Suppressor macrophage treated with lipopolysaccharide for 4 hours (primary cell): ENCODE measurements at places on chromosomes 4 and X.
A peak's percentile ranks its signal among the peaks of the same experiment; 100 is the strongest.

- no peak for DNase-seq
Observed at GRCh38 chrX:149280011-149280410, 225.1 kb downstream of the IDS start.

- DNase-seq, result peak; percentile 3
Observed at GRCh38 chr4:152927737-152928136, 8.4 kb upstream of the FHDC1 start.

DNA sequence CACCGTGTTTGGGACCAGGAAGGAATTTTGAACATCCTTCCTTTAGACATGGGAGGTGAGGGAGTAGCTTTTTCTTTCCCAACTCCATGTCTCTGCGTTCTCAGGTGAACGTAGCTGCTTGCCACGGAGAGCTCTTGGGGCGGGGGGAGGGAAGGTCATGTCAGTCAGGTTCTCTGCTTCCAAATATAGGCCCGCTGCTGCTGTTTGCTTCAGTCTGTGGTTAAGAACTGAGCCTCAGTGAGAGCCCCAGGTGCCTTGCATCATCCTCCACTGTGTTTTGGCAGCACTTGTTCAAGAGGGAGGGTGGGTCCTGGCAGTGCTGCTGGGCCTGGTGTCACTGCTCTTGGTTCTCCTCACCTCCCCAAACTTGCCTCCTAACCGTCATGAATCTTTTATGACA, 46.5 kb downstream of the HADH start:
- DNase-seq, result no peak

- no peak for DNase-seq
Observed at GRCh38 chr4:83308672-83309071, 24.1 kb upstream of the COQ2 start.

DNA sequence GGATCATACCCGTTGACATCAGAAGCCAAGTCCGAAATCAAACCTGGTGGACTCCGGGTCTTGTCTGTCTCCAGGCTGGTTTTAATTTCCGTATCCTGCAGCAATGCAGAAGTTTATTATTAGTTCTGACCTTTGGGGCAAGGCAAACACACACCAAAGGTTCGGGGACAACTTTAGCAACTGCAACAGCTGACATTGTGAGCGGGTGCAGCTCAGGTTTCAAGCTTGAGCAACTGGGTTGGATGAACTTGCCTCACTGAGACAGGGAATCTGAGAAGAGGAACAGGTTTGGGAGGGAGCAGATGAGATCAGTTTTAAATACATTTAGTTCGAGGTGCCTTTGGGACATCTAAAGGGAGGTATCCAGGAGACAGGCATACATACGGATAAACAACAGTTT, 110.7 kb downstream of the GNL3L start:
- peak; percentile 0 for DNase-seq

GRCh38 chr4:113822555-113823290, 61.2 kb upstream of the CAMK2D start:
- peak; percentile 66 for DNase-seq

DNA sequence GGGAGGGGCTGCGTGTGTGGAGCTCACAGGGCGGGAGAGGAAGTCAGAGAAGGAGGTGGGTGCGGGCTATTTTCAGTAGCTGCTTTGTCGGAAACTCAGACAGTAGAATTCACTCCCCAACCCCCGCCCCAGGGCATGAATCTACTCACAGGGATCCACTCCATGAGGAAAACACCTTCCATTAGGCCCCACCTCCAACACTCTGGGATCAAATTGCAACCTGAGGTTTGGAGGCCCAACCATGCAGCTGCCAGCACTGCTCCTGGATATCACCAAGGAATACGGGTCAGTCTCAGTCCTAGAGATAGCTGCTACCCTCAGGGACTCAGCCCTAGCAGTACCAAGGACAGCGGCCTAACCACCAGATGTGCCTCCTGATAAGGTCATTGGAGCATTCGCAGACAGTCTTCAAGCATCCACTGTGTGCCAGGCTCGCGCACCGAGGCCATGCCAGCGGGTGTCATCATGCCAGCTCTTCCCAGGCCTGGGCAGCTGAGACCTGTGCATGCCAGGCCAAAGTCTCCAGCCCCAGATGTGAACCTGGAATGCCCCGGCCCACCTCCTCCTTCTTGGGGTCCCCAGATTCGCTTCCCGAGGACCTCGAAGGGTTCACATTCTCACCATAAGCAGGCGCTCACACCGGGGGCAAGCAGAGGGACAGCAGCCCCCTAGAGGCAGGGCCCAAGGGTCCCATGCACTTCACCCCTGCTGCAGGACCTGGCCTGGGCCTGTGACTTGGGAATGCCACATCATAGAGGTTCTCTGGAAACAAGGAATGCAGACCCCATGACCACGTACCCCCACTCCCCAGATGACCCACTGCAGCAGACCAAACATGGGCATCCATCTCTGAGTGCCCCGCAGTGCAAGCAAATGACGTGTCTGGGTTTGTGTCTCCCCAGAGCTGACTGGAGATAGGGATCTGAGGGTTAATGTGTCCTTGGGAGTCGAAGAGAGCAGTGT, 102.3 kb downstream of the ADRA2C start:
- no peak for DNase-seq

DNA sequence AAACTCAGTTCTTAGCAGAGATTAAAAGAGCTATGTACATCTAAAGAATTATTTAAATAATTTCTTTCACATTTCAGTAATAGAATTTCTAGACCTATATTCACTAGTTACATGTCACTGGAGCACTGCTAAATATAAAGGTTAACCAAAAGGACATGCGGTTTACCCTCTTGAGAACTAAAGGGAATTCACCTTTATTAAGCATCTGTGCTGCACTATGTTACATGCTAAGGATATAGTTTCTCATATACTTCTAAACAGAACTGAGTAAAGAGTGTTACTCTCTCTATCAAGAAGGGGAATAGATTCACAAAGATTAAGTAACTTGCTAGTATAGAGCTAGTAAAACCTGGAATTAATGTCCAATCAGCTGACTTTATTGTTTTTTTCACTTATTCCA, 7.6 kb downstream of the SPIN3 start:
- no peak for DNase-seq

DNA sequence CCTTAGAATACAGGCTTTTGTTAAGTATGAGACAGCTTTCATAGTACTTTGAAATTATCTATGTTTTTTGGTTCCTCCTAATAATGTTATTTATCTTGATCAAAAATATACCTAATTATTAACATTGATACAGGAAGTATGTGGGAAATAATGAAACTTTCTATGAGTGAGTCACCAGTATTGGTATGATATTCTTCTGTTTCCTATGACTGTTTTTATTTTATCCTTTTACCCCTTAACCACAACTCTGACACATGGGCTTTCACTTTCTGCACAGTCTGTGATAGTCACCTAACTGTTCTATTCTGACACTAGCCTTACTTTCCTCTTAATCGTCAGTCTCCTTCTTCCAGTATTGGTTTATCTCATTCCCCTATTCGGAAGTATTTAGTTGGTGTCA, 4.7 kb downstream of the THAP9 start:
- peak; percentile 64 for DNase-seq

GRCh38 chr4:108959491-108959890, 196.6 kb upstream of the ETNPPL start:
- no peak for DNase-seq

- peak; percentile 79 for DNase-seq
Observed at GRCh38 chrX:3699821-3700381, 13.5 kb downstream of the PRKX start.

- no peak for DNase-seq
Observed at GRCh38 chr4:178233906-178234305, 791.7 kb upstream of the AGA start.

GRCh38 chrX:47561659-47562151, 700 bp downstream of the ARAF start:
- DNase-seq, result no peak

GRCh38 chr4:154126276-154126675, 337.4 kb upstream of the SFRP2 start:
- DNase-seq, result no peak

DNA sequence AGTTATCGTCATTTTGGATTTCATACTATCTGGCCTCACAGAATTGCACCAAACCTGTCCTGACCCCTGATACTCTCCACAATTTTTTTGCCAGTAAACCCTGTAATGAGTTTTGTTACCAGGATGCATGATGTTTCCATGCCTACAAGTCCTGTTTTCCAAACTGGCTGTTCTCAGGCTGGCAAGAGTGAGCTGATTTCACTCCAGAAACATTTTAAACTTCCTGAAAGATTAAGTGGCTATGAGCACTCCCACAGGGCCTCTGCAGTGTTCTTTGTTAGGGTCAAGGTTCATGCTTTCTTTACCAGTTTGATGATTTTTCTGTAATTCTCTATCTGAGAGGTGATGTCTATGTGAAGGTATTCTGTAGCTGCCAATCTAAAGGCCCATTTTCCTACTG, 31.7 kb upstream of the PDLIM3 start:
- no peak for DNase-seq

- DNase-seq, result no peak
Observed at GRCh38 chrX:151912780-151913179, at the start of gene MAGEA4. Gene MAGEA4, plus strand, starts transcription at chrX:151912889. Its CDS starts 10,776 bp downstream, at chrX:151923665.

GRCh38 chr4:7503559-7504249, 69.0 kb upstream of the PSAPL1 start:
- no peak for DNase-seq

DNA sequence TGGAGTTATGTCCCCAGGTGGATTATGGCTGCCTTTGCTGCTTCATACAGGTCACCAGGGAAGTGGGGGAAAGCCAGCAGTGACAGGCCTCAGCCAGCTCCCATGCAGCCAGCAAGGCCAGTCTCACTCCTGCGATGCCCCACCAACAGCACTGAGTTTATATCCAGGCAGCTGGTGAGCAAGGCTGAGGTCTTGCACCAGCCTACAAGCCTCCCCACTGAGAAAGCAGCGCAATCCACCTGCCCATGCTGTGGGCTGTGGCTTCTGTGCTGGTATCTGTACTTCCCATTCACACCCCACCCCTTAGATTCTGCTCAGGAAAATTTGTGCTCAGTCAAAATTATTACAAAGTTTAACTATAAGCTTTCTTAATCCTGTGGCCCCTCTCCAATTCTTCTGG, 153.5 kb downstream of the HHIP start:
- DNase-seq, result no peak

DNA sequence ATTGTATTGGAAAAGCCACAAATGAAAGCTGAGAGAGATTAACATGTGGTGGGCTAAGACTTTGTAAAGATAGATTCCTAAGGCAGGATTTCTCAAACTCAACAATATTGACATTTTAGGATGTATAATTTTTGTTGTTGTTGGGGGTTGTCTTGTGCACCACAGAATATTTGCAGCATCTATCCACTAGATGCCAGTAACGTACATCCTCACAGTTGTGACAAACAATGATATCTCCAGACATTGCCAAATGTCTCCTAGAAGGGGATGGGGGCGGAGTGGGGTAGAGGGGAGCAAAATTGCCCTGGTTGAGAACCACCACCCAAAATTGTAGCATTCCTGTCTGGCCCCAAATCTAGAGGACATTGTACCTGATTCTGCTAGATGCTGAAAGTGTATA, 14.7 kb upstream of the CBR4 start:
- DNase-seq, result peak; percentile 32

DNA sequence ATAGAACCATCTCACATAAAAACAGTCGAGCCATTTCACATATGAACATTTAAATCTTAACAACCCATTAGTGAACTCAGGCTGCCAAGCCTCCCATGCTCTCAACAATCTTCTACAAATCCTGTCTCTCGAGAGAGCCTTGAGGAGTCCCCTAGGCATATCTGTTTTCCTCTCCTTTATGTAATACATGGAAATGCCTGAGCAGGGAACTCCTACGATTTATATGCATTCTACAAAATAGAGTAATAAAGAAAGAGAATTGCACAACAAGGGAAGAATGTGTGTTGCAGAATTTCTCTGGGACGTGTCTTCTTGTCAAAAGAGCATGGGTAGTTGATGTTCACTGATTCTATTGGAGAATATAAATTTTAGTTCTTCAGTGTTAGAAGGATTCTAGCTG, 101.8 kb upstream of the VCX2 start:
- no peak for DNase-seq

GRCh38 chr4:151458148-151458547, 49.2 kb downstream of the FHIP1A start:
- DNase-seq, result no peak

DNA sequence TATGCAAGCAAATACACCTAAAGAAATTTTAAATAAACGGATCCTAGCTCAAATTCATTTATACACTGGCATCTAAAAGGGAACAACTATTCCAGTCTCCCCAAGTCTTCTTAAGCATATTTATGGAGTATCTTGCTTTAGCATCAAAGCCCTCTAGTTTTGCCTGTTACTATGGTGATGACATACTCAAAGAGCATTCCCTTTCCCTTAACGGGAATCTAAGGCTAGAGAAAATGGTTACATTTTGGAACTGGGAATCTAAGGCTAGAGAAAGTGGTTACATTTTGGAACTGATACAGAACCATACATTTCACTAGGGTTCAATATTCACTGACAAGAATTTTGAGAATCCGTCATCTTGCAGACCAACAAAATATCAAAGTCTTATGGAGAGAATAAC, 271.2 kb downstream of the CHIC1 start:
- DNase-seq, result no peak

DNA sequence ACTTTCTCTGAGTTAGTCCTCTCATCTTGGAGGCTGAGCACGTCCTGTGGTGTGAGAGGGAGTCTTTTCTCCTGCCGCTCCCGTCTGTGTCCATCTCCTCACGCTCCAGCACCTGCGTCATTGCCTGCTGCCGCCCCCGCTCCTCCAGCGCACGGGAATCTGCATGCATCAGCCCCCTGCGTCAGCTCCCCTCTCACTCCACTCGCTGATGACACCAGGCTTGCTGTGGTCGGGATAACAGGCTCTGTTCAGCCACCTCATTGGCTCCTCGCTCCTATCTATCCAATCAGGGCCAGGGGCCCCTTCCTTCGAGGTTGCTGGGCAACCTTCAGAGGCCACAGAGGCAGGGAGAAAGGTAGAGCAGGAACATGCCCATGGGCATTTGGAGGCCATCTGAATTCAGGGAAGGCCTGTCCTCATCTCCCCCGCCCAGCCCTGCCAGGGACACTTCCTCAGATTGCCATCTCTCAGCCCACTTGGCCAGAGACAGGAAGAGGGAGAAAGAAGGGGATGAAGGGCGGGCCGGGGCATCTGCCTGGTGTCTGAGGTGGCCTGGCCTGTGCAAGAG, 9.3 kb downstream of the ZNF185 start:
- DNase-seq, result peak; percentile 49

DNA sequence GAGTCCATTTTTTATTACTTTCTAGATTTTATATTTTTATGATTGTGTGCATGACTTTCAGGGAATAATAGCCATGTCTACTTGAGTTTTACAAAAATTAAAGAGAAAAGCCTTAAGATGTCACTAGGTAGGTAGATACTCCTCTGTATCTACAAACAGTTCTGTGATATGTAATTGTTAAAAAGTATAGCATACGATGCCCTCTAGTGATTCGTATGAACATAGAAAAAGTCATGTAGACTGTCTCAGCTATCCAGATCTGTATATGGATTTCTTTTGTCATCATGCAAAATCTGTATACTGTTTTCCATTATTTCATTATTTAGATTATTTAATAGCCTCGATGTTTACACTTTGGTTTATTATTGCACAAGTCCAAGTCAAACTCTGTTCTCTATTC, 856.6 kb downstream of the CENPC start:
- no peak for DNase-seq

DNA sequence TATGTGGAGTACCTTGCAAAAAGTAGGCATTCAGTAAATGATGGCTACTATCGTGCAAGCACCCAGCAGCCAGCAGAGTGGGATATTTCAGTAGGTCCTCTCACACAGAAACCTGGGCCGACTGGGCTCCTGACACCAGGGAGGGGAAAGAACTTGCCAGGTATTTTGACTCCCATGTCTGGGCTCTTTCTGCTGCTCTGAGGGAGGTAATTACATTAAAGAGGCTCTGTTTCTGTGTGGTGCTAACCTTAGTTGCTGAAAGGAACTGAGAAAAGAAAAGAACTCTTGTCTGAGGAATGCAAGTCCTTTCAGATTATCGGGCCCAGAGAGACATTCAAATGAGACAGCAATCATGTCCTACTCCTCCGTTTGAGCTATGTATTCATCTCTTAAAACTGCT, 175.8 kb upstream of the MTMR8 start:
- DNase-seq, result no peak
